ENCODE measurements at places on chromosomes 2 and 18.

GRCh38 chr2:157498483-157498882 is 54.6 kb upstream of the CYTIP start:
- DNase-seq: no peak

GRCh38 chr2:129876541-129876940 is 102.9 kb upstream of the RAB6C start:
- no peak for DNase-seq

DNA sequence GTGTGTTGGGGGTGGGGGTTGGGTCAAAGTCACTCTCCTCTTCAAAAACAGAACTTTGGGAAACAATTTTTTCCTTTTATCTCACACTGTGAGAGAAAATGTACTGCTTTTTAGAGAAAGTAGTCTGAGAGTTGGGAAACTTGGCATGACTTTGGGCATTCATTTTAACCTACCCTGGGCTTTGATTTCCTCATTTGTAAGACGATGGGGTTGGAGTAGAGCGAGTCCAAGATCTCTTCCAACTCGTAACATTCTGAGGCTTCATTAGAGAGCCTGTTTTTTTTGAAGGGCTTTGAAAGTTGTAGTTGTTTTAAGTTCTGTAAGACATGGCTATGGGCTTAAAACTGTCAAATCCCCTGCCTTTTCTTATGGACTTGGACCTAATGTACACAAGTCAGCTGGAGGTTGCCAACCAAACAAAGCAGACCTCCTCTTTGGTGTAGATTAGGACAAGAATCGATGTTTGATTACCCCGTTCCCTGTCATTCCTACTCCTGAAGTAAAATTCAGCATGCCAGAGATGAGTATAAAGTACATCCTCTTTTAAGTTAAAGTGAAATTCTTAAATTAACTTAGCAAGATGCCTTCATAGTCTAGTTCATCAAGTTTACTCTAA is 8.4 kb downstream of the PHLPP1 start:
- no peak for DNase-seq

DNA sequence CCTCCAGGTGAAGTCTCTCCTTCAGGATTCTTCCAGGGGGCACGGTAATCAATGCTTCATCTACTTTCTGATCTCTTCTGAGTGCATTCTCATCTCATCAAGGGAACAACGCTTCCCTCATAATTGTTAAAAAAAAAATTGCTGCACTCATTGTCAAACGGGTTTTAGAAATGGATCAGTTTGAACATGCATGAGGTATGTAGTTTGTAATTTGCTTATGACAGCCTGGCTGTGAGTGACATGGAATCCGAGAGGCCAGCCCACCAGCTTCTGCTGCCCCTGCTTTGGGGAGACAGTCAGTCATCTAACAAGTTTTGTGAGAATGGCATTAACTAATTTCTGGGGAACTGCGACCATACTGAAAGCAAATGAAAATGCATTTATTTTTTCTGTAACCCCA is 791.9 kb upstream of the SOX11 start:
- DNase-seq: no peak

GRCh38 chr2:70199320-70199864 is 8.6 kb upstream of the C2orf42 start:
- no peak for DNase-seq

- no peak for DNase-seq
These were observed 21.5 kb upstream of the REEP1 start for GRCh38 chr2:86358957-86359356.

DNA sequence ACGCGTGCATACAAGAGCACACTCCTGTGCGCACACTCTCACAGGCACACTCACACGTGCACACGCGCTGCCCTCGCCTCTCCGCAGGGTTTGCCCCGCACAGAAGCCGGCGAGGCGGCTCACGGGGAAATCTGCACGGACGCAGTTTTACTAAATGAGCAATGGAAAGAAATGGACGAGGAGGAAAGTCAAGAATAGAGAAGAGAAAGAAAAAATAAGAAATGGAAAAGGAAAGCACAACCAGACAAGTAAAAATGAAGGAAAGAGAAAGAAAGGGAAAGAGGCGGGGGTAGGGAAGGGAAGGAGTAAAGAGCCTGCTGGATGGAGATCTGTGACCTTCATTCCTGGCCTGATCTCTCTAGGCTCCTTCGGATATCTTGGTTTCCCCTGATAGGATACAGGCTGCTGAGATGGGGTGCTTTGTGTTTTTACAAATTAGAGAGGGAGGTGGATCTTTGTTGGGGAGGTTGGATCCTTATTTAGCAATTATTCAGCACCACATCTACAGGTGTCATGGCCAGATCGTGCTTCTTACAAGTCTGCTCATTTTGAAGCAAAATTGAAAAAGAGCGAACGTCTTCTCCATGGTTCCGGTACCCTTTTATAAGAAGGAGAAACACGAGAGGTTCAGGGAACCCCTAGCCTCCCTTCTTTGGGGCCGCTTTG is 693 bp upstream of the LRP2 start:
- no peak for DNase-seq

DNA sequence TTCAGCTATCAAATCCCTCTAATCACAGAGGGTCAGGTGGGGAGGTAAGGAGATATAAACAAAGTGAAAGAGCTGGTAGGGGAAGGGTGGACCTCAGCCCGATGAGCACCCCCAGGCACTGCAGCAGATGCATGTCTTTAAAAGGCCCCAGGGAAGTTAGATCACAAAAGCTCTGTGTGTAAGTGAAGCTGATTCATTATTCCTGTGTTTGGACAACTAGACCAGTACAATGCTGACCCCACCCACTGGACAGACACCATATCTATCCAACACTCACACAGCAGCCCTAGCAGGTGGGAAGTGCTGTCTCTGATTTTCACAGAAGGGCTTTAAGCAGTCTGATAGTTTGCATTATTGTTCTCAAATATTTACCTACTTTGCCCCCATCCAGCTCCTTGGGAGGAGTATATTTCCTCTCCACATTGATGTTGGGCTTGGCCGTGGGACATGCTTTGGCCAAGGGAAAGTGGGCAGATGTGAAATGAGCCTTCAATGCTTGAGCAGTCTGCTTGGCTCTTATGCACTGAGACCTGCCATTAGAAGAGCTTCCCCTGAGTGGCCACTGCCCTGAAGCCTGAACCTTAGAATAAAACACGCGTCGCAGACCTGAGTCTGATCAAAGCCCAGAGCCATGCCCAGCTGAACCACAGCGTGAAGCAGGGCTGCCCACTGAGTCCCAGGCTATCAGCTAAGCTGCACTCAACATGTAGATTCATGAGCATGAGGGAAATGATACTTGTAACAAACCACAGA is 111.4 kb downstream of the COPS8 start:
- DNase-seq: no peak

GRCh38 chr2:64108666-64109241 is 35.5 kb downstream of the PELI1 start:
- no peak for DNase-seq

- DNase-seq: no peak
These were observed 26.6 kb downstream of the MFF start for GRCh38 chr2:227351639-227352038.

- DNase-seq: no peak
These were observed 45.7 kb downstream of the RDH14 start for GRCh38 chr2:18514526-18515461.

- no peak for DNase-seq
These were observed 131.9 kb upstream of the SPATS2L start for GRCh38 chr2:200174433-200175216.

DNA sequence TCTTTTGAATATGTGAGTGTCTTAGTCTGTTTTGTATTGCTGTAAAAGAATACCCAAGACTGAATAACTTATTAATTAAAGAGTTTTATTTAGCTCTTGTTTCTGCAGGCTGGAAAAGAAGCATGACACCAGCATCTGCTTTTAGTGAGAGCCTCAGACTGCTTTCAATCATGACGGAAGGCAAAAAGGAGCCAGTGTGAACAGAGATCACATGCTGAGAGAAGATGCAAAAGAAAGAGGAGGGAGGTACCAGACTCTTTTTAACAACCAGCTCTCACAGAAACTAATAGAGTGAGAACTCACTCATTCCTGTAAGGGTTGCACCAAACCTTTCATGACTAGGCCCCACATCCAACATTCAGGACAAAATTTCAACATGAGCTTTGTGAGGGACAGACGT is 101.6 kb upstream of the HNMT start:
- no peak for DNase-seq

DNA sequence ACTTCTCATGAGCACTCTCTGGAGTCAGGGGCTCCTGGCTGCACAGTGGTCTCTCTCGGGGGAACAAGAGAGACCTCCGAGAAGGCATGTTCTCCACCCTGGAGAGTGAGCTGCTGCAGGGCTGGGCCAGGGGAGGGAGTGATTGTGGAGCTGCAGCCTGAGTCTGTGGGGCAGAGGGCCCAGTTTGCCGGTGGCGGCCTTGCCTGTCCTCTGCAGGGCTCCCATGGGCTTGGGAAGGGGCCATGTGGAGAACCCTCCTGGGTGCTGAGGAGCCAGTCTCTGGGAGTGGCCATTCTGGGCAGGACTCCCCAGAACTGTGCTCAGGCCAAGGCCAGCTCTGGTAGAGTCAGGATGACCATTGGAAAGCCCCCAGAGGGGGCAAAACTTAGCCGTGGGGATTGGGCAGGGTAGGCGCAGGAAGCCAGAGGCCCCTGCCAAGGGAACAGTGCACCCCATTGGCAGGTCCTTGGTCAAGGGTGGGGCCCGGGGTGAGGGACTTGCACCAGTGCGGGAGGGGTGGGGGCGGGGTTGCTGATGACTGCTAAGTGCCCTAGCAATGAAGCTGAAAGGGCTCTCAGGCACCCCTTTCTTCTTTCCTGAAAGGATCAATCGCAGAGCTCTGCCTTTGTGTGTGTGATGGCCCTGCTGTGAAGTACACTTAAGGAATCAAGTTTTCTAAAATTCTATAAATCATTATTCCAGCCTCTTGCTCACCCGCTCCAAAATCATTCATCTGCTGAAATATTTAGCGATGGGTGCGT is 69.7 kb upstream of the BOD1L2 start:
- DNase-seq: no peak

DNA sequence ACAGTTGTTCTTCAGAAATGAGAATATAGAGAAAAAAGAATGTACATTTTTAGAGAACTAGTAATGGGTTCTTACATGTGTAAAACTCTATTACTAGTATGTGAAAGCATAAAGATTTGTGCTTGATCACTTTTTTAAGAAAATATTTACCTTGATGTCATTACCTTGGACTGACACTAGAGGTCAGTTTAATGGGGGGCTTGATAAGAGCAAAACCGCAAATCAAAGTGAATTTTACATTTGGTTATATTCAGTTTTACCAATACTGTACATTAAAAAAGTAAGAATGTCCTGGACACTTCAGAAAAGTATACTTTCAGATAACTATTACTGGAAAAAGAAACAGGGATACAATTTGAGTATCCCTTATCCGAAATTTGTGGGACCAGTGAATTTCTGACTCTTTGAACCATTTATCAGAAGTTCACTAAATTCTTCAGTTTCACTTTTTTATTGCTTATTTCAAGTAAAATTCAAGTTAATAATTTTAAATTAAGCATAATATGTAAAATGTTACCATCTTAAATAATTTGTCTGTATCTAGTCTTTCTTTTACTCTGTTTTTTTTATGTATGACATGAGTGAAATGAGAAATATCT is 1149.5 kb downstream of the DSC3 start:
- no peak for DNase-seq

DNA sequence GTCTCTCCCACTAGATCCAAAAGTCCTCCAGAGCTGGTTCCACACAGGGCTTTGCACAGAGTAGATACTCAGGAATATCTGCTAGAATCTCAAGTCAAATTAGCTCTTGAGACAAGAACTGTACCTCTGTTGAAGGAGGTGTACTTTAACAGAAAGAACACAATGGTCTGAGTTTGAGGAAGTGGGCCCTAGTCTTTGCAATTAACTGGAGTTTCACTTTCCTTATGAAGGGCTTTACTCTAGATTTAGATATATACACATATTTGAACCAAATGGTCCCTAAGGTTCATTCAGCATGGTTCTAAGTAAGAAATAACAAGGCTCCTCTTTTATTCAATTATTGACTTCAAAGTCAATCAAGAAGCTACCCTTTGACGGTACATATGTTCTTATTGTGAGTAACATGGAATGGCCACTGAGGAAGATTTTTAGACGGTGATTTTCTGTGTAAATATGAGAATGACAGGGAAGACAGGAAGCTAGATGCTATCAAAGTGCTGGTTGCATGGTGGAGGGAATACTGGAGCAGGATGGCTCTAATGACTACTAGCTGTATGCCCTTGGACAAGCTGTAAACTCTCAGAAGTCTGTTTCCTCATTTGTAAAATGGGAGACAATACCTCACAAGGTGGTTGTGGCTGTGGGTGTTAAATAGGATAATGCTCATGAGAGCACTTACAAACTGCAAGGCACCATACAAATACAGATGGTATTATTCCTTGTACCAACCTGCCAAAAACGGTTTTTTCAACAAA is 73.5 kb upstream of the SERTAD2 start:
- no peak for DNase-seq

DNA sequence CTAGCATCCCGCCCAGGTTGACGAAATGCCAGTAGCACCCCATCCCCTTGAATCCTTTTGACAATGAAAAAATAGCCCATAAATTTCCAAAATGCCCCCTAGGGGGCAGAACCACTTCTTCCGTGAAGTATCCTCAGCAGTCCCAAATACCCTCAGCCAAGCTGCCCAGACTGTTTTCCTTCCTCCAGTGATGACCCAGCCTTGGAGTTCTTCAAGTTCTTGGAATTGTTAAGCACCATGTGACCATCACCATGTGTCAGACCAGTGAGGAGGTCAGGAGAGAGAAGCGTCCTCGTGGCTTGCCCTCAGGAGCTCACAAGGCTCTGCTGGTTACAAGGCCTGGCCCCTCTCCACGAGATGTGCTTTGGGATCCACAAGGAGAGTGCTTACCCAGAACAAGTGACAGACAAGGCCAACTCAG is 1.4 kb upstream of the SLC23A3 start:
- peak; percentile 61 for DNase-seq

DNA sequence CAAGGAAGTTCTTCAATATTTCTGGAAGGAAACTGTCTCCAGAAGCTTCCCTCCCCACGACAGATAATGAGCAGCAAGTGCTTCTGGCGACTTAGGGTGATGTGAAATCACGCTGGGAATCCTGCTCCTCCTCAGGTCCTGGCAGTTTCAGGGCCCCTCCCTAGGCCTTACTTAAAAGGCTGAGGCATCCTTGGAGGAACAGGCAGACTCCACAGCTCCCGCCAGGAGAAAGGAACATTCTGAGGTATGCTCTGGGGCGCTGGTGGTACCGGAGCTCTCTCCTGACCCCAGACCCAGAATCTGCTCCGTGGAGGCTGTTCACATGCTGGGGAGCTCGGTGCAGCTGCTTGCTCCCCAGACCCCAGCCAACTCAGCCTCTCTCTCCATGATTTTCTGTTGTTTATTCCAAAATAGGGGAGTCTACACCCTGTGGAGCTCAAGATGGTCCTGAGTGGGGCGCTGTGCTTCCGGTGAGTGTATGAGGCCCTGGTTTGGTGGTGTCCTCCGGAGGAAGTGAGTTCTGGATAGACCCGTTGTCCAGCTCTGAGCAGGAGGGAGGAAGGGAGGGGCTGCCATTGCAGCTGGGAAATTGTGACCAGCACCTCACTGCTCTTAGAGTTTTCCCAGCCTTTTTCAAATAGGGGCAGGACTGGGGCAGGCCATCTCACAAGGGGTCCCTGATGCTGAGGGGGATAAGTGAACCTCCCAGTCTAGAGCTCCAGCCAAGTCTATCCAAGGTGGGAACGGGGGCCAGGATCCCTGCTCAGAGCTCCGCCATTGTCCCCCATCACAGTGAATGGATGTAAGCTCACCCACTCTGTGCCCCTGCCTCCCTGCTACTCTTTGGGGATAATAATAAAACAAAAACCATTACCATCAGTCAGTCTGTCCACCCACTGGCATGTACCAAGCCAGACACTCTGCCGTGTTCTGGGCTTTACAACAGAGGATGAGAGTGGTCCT is at the start of gene IL36RN:
Gene IL36RN (plus strand): TSS at position 201 of the 963 bp plus-strand sequence. CDS start 241 bp downstream, at position 442.
- no peak for DNase-seq

GRCh38 chr2:56410140-56410539 is 226.3 kb downstream of the CCDC85A start:
- no peak for DNase-seq

- DNase-seq: no peak
These were observed 173.9 kb downstream of the CALCRL start for GRCh38 chr2:187274146-187274545.

Data from 8988T (cell line).